ENCODE measurements at places on chromosomes 16 and 17. TPM values are rescaled to one million over a fixed set of nuclear protein-coding genes. Genes with fewer than 3 reads are reported as not detected.

- DNase-seq: peak; percentile 92
- no peak within 1 kb of the TSS for H3K27ac ChIP-seq
- H3K36me3 ChIP-seq: no peaks in the 10 kb centered on the region
- H3K27me3 ChIP-seq: peaks cover 31% of the 10 kb centered on the region
These were observed at the start of gene SP6 for GRCh38 chr17:47850692-47851573. SP6 (minus strand) TSS chr17:47851163; CDS start chr17:47848429, 2,734 bp downstream.

DNA sequence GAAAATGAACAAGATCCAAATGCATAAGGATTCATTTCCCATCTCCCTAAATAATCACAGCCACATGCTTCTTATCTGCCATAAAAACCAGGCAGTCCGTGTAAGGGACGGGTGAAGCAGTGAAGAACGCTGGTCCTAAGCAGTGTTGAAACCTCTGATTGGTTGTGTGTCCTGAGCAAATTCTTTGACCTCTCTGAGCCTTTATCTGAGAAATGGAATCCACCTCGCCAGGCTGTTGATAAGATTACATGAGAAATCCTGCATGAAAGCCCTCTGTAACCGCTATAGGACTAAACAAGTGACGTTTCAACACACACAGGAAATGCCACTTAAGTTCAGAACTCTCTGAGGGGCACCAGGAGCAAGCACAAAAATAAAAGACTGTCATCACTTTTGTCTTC is 26.8 kb downstream of the GAS7 start:
- no peak for DNase-seq
- no peaks in the 10 kb centered on the region for H3K27me3 ChIP-seq
- no peak overlapping the region for H3K27ac ChIP-seq
- no peaks in the 10 kb centered on the region for H3K36me3 ChIP-seq

DNA sequence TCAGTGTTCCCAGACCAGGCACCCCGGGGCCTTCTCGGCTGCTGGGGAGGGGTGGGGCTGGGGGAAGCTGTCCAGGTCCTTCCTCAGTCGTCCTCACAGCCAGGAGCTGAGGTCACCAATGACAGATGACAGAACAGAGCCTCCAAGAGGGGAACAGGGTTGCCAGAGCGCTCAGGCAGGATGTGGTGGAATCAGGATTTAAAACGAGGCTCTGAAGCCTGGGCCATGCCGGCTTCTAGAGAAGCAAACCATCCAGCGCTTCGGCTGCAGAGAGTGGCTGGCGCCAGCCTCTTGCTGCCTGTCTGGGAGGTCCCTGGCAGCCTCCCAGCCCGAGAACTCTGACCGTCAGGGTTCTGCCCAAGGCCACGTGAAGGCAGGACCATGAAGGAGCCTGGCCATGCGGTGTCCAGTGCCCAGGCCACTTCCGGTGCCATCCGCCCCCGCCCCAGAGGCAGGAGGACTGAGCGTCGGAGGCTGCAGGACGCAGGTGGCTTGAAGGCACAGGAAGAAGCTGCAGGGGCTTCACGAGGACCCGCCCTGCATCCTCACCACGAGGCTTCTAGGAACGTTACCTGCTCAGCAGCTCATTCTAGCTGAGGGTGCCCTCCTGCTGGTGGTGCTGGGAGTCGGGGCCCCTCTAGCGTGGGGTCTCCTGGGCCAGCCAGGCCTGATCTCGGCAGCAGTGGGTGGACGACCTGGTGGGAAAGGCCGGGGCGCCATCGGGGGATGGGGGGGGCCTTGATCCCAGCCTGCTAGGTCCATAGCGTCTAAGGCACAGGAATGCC is 78.5 kb downstream of the KLHDC4 start:
- no peaks in the 10 kb centered on the region for H3K27me3 ChIP-seq
- H3K27ac ChIP-seq: no peak overlapping the region
- H3K4me1 ChIP-seq: no peaks in the 10 kb centered on the region
- no peak overlapping the region for H3K4me3 ChIP-seq
- H3K36me3 ChIP-seq: no peaks in the 10 kb centered on the region
- DNase-seq: no peak

GRCh38 chr16:81493755-81494433 is 49.3 kb downstream of the CMIP start:
- no peaks in the 10 kb centered on the region for H3K27me3 ChIP-seq
- H3K27ac ChIP-seq: peak overlapping the region; percentile 92
- H3K4me3 ChIP-seq: no peak overlapping the region
- DNase-seq: peak; percentile 94

- no peaks in the 10 kb centered on the region for H3K27me3 ChIP-seq
- no peaks in the 10 kb centered on the region for H3K36me3 ChIP-seq
- H3K4me1 ChIP-seq: no peaks in the 10 kb centered on the region
- no peak overlapping the region for H3K4me3 ChIP-seq
- DNase-seq: no peak
These were observed 34.7 kb downstream of the ADCY9 start for GRCh38 chr16:4081521-4082021.

GRCh38 chr16:83996481-83997252 is 28.6 kb downstream of the NECAB2 start:
- H3K4me3 ChIP-seq: no peak overlapping the region
- no peaks in the 10 kb centered on the region for H3K27me3 ChIP-seq
- no peaks in the 10 kb centered on the region for H3K36me3 ChIP-seq
- H3K4me1 ChIP-seq: peaks cover 11% of the 10 kb centered on the region
- H3K27ac ChIP-seq: no peak overlapping the region
- no peak for DNase-seq

GRCh38 chr17:4734857-4735475 is 3.7 kb downstream of the MED11 start:
- H3K27ac ChIP-seq: no peak overlapping the region
- H3K27me3 ChIP-seq: no peaks in the 10 kb centered on the region
- DNase-seq: no peak
- no peak overlapping the region for H3K4me3 ChIP-seq
- H3K4me1 ChIP-seq: peaks cover 34% of the 10 kb centered on the region
- H3K36me3 ChIP-seq: no peaks in the 10 kb centered on the region

DNA sequence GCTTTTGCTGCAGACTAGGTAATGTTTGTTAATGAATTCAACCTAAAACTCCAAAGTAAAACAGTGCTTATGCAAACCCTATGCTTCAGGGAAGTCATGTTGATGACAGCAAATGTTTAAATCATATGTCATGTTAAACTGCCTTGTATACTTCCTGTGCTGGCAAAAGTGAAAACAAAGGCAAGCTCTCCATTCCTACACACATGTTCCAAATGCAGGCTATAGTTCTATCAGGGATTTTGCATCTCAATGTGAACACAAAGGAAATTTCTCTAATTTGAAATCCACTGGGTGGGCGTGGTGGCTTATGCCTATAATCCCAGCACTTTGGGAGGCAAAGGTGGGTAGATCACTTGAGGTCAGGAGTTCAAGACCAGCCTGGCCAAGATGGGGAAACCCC is 19.3 kb downstream of the UNK start:
- no peak overlapping the region for H3K27ac ChIP-seq
- no peaks in the 10 kb centered on the region for H3K36me3 ChIP-seq

- H3K27me3 ChIP-seq: no peaks in the 10 kb centered on the region
- H3K36me3 ChIP-seq: no peaks in the 10 kb centered on the region
- no peak overlapping the region for H3K4me3 ChIP-seq
These were observed 15.9 kb downstream of the CHAD start for GRCh38 chr17:50452630-50453300.

DNA sequence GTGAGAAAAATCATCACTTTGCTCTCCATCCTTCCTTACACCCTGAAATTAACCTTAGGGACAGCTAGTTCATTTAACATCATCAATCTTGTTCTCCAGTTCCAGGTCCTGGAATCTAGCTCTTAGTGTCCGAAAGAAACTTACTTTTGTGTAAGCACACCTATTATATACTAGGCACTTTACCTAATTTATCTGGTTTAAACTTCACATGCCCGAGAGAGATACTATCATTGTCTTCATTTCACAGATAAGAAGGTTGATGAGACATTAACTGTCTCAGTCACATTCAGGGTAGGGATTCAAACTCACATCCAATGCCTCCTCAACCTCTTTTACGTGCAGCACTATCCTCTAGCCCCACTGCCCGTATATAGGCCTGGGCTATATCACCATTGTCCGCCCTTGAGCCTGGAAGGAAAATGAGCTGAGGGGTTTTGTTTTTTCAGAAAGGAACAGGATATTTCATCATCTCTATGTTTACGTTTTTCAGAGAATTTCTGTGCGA is 501 bp upstream of the AP2B1 start:
- peak overlapping the region; percentile 70 for H3K27ac ChIP-seq
- no peak overlapping the region for H3K4me3 ChIP-seq
- H3K27me3 ChIP-seq: no peaks in the 10 kb centered on the region
- DNase-seq: no peak

GRCh38 chr16:82638095-82638798 is 11.5 kb downstream of the CDH13 start:
- no peak overlapping the region for H3K27ac ChIP-seq
- H3K4me3 ChIP-seq: no peak overlapping the region
- H3K4me1 ChIP-seq: no peaks in the 10 kb centered on the region

- H3K27ac ChIP-seq: no peak overlapping the region
- H3K27me3 ChIP-seq: no peaks in the 10 kb centered on the region
- DNase-seq: no peak
- no peak overlapping the region for H3K4me3 ChIP-seq
- H3K36me3 ChIP-seq: no peaks in the 10 kb centered on the region
- H3K4me1 ChIP-seq: peaks cover 19% of the 10 kb centered on the region
These were observed 14.1 kb upstream of the ST6GALNAC1 start for GRCh38 chr17:76657505-76658241.

GRCh38 chr16:11481987-11482386 is 104.7 kb downstream of the LITAF start:
- no peaks in the 10 kb centered on the region for H3K4me1 ChIP-seq
- no peak for DNase-seq
- no peak overlapping the region for H3K4me3 ChIP-seq
- H3K36me3 ChIP-seq: no peaks in the 10 kb centered on the region
- no peaks in the 10 kb centered on the region for H3K27me3 ChIP-seq

DNA sequence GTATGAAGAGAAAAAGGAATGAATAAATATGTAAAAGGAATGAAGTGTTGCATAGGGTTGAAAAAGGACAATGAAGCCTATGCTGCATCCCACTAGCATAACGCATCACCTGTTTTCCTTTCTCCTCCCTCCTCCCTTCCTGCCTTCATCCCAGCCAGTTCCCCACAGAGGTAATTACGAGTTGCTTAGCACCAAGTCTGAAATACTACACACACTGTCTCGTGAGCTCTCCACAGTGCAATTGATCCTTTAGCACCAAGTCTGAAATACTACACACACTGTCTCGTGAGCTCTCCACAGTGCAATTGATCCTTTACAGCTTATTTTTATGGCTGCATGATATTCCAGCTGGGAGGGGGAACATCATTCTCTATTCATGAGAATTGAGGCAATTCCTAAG is 1.1 kb upstream of the DRC7 start:
- no peaks in the 10 kb centered on the region for H3K27me3 ChIP-seq
- no peak for DNase-seq
- H3K4me1 ChIP-seq: peaks cover 56% of the 10 kb centered on the region
- H3K4me3 ChIP-seq: no peak overlapping the region

GRCh38 chr16:88911136-88911945 is 44.9 kb upstream of the PABPN1L start:
- peaks cover 37% of the 10 kb centered on the region for H3K4me1 ChIP-seq
- DNase-seq: peak; percentile 48
- no peak overlapping the region for H3K27ac ChIP-seq
- no peak overlapping the region for H3K4me3 ChIP-seq

DNA sequence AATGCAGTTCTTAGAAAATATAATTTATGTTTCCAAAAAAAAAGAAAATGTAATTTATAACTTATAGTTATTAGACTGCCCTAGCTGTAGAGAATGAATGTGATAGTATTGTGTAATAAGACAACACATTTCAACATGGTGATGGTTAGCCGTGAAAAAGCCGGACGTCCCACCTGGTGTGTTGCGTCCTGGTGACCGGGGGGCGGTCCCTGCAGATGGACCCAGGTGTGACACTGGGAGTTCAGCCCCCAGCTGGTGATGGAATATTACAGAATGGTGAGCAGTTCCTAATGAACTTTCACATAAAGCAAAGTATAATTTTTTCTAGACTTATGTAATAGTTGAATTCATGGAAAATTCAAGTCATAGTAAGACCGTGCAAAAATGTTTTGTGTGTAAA is 132.8 kb downstream of the LAT start:
- no peak overlapping the region for H3K27ac ChIP-seq
- no peaks in the 10 kb centered on the region for H3K27me3 ChIP-seq
- no peaks in the 10 kb centered on the region for H3K36me3 ChIP-seq
- peaks cover 8% of the 10 kb centered on the region for H3K4me1 ChIP-seq
- DNase-seq: no peak

- peak overlapping the region; percentile 33 for H3K27ac ChIP-seq
- no peak overlapping the region for H3K4me3 ChIP-seq
- H3K4me1 ChIP-seq: peaks cover 64% of the 10 kb centered on the region
- H3K27me3 ChIP-seq: no peaks in the 10 kb centered on the region
- H3K36me3 ChIP-seq: peaks cover 5% of the 10 kb centered on the region
These were observed 25.4 kb downstream of the PLA2G10 start for GRCh38 chr16:14668556-14669223.

- H3K36me3 ChIP-seq: peaks cover 2% of the 10 kb centered on the region
- peak overlapping the region; percentile 76 for H3K27ac ChIP-seq
- H3K27me3 ChIP-seq: no peaks in the 10 kb centered on the region
These were observed 902 bp downstream of the SCRN2 start for GRCh38 chr17:47840001-47840741.

- no peak for DNase-seq
- H3K4me3 ChIP-seq: no peak overlapping the region
- H3K27me3 ChIP-seq: no peaks in the 10 kb centered on the region
- no peaks in the 10 kb centered on the region for H3K36me3 ChIP-seq
These were observed 2.8 kb upstream of the SOCS3 start for GRCh38 chr17:78362671-78363070.

DNA sequence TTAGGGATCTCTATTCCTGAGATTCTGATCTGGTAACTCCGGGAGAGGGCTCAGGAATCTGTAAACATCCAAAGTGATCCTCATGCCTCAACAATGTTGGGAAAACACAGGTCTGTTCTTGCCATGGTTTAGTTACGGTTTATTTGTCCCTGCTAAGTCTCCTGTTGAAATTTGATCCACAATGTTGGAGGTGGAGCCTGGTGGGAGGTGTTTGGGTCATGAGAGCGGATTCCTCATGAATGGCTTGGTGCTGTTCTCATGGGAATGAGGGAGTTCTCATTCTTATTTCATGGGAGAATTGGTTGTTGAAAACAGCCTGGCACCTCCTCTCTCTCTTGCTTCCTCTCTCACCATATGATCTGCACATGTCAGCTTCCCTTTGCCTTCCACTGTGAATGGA is 608.6 kb upstream of the GOT2 start:
- no peaks in the 10 kb centered on the region for H3K36me3 ChIP-seq
- H3K27ac ChIP-seq: no peak overlapping the region
- no peak for DNase-seq
- no peaks in the 10 kb centered on the region for H3K27me3 ChIP-seq
- no peaks in the 10 kb centered on the region for H3K4me1 ChIP-seq

- no peaks in the 10 kb centered on the region for H3K36me3 ChIP-seq
- H3K27ac ChIP-seq: no peak overlapping the region
- no peaks in the 10 kb centered on the region for H3K4me1 ChIP-seq
- DNase-seq: no peak
- no peaks in the 10 kb centered on the region for H3K27me3 ChIP-seq
These were observed 24.2 kb downstream of the ORC6 start for GRCh38 chr16:46713634-46714033.

- peaks cover 6% of the 10 kb centered on the region for H3K4me1 ChIP-seq
- no peaks in the 10 kb centered on the region for H3K36me3 ChIP-seq
- no peak overlapping the region for H3K4me3 ChIP-seq
- no peak overlapping the region for H3K27ac ChIP-seq
These were observed 22.2 kb upstream of the RHOT1 start for GRCh38 chr17:32120141-32120540.

The TEKT5 gene
- not detected for total RNA-seq

The AGRP gene
- total RNA-seq: not detected

The CIBAR2 gene
- not detected for total RNA-seq

The HCRT gene
- not detected for total RNA-seq

The LRRC75A gene
- 4.9 TPM for total RNA-seq

The TERB1 gene
- not detected for total RNA-seq

The IL4R gene
- total RNA-seq: 29.7 TPM

The CEMP1 gene
- total RNA-seq: 1.3 TPM

The NSRP1 gene
- 19.2 TPM for total RNA-seq

The NOS2 gene
- 0.33 TPM for total RNA-seq

The FOXL1 gene
- 0.52 TPM for total RNA-seq

The TNFRSF17 gene
- total RNA-seq: not detected
